Natural killer cell treated with Interleukin-12 subunit alpha and Interleukin-12 subunit beta and Interleukin-15 and Interleukin-18, amount 100 ng/mL, for 72 hours (primary cell): ENCODE measurements at places on chromosomes 5 and 9. TPM values are rescaled to one million over a fixed set of nuclear protein-coding genes. Genes with fewer than 3 reads are reported as not detected.

Gene HAVCR2
- 721 TPM for total RNA-seq

DNA sequence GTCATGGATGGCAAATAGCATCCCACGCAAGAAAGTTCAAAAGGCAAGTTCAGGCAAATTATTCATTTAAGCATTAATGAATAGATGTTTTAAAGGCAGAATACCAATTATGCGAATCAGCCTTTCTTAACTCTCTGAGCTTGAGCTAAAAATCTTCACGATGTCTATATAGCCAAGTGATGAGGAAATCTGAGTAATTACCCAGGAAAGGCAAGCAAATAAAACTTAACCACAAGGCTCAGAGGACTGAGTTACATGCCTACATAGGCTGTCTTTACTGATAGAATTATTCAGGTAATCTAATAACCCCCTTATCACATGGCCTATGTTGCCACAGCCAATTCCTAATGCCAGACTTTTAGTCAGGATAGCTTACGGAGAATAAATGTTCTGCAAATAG lies 120.8 kb upstream of the MTAP start:
- no peak overlapping the region for H3K4me3 ChIP-seq
- H3K27me3 ChIP-seq, result peaks cover 6% of the 10 kb centered on the region
- DNase-seq, result no peak
- no peaks in the 10 kb centered on the region for H3K36me3 ChIP-seq

GRCh38 chr5:122300374-122300773 lies 11.7 kb upstream of the SNCAIP start:
- H3K4me3 ChIP-seq, result no peak overlapping the region
- H3K27me3 ChIP-seq, result no peaks in the 10 kb centered on the region
- H3K4me1 ChIP-seq, result no peaks in the 10 kb centered on the region
- H3K27ac ChIP-seq, result no peak overlapping the region
- no peak for DNase-seq

DNA sequence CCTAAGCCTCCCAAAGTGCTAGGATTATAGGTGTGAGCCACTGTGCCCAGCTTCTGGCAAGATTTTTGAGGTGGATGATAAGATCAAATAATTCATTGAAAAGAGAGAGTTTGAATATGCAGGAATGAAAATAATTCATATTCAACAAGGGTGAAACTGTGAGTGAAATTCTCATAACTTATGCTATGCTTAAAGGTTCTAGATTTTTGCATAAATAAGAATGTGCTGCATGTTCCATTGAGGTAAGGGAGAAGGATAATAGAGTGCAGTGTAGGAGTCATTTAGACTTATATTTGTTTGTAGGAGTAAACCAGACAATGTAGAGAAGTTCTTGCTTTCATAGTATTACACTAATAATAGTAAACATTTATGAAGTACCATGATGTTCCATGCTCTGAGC lies 12.2 kb upstream of the PCDHB2 start:
- no peak overlapping the region for H3K4me3 ChIP-seq
- H3K27me3 ChIP-seq, result no peaks in the 10 kb centered on the region
- no peak for DNase-seq

DNA sequence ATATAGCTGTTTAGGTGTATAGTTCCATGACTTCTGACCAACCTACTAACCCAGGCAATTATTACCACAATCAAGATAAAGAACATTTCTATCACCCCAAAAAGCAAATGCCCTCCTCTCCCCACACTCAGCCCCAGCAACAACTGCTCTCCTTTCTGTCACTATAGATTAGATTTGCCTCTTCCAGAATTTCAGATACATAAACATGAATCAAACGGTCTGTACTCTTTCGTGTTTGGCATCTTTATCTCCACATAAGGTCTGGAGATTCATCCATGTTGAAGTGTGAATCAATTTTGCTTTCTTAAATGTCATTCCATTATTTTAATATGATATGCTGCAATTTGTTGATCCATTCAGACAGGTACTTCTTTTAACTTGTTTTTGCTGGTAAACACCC lies 10.5 kb upstream of the GCNT1 start:
- no peak overlapping the region for H3K4me3 ChIP-seq
- no peak for DNase-seq
- H3K27me3 ChIP-seq, result no peaks in the 10 kb centered on the region
- H3K36me3 ChIP-seq, result no peaks in the 10 kb centered on the region
- peaks cover 18% of the 10 kb centered on the region for H3K4me1 ChIP-seq
